NCI-H2227 treated with DMSO at 0.1 percent for 48 hours (cell line): ENCODE measurements at places on chromosomes 6 and 20.

- no peak for DNase-seq
These were observed 38.9 kb upstream of the SAYSD1 start for GRCh38 chr6:39153766-39154397.

DNA sequence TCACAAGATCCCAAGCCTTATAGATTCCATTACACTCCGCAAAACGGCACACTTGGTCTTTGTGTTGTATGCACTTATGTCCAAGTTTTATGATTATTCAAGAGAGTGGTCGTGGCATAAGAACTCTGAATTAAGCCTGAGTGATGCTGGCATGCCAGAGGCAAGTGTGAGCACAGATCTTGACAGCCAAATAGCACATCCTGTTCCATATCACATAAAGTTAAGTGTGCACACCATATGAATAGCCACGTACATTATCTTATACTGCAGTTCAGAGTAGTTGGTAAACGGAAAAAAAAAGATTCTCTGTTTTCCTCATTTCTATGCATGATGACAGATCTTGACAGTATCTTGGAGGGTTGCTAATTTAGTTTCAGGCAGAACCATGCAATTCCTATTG is 727.3 kb upstream of the FLRT3 start:
- DNase-seq, result no peak

GRCh38 chr6:36928547-36928918 is 26.0 kb upstream of the PI16 start:
- DNase-seq, result no peak

GRCh38 chr20:16437387-16437996 is 135.8 kb downstream of the KIF16B start:
- DNase-seq, result no peak

DNA sequence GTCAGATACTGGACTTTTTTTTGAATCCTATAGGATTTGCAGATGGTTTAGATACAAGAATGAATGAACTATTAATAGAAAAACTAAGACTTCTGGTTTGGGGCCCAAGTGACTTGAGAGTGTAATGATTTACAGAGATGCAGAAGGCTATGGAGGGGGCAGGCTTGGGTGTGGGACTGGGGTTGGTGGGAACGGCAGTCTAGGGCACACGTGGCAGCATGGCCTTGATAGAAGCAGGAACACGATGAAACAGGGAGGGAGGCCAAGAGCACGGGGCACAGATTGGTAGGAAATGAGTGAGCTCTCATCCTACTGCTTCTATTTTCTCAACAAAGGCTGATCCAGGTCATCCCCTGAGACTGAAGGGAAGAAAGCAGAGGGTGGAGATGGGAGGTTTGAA is 3.4 kb upstream of the UST start:
- no peak for DNase-seq

GRCh38 chr6:99602520-99603420 is 3.9 kb upstream of the PRDM13 start:
- DNase-seq, result no peak

- DNase-seq, result no peak
These were observed 318.1 kb downstream of the CLIC5 start for GRCh38 chr6:45697605-45698004.

- no peak for DNase-seq
These were observed 16.6 kb downstream of the SASH1 start for GRCh38 chr6:148359228-148359627.

DNA sequence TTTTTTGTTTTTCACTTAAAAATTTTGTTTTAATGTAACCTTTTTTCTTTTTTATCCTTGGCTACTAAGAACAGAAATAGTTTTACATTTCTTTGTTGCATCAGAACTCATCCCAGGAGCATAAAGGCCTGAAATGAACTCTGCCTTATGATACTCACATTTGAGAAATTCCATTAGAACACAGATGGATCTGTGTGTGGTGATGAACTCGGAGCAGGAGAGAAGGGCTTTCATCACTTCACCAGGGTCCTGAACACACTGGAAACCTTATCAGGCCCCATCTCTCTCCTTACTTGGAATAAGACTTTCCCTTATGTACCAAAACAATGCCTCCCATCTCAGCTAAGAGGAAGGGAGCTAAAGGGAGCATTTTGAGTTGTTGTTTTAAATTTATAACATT is 139.4 kb downstream of the PHF3 start:
- DNase-seq, result no peak

DNA sequence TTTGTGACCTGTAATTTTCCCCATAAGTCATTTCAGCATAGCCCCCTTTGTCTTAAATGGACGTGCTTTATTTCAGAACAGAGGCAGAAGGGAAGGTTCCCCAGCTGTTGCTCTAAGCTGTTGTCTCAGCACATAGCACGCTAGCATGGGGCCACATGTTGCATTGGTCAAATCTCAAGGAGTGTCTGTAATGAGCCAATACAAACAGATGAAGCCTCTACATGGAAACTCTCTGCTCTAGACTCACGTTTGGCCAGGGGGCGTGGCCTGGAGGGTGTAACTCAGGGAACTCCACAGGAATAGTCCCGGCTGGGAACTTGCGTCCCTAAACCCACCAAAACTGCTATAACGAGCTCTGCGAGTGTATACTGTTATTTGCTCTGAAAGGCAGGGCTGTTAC is 35.2 kb upstream of the SLC22A2 start:
- DNase-seq, result no peak

DNA sequence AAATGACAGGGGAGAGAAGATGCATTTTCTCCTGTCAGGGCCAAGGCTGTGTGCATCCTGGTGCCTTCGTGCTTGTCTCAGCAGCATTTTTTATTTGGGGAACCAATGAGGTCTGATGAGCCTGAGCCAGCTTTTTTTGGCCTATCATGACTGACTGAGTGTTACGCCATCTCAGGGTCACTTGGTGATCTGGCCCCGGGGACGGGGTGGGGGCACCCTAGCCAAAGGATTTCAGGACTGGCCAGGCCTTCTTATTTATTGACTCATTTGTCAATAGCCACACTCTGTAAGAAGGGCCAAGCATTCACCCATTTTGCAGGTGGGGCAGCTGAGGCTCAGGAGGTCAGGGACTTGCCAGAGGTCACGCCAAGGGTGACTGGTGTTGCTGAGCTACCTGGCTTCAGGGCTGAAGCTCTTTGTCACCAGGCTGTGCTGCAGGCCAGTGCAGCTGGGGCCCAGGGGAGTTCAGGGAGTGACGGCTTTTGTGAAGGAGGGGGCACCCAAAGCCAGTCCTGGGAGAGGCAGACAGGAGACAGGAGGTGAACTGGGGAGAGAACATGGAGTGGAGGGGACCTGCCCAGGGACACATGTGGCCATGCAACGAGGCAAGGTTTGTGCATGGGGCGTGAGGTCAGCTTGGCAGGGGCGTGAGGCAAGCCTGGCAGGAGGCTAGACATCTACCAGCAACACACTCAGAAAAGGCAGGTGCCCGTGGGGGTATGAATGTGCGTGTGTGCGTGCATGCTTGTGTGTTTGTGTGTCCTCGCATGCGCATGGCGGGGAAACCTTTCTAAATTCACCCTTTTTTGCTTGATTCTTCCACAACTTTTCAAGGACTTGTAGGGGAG is 31.1 kb downstream of the VSTM2L start:
- no peak for DNase-seq

- DNase-seq, result no peak
These were observed 36.0 kb upstream of the SMIM29 start for GRCh38 chr6:34284563-34285447.

DNA sequence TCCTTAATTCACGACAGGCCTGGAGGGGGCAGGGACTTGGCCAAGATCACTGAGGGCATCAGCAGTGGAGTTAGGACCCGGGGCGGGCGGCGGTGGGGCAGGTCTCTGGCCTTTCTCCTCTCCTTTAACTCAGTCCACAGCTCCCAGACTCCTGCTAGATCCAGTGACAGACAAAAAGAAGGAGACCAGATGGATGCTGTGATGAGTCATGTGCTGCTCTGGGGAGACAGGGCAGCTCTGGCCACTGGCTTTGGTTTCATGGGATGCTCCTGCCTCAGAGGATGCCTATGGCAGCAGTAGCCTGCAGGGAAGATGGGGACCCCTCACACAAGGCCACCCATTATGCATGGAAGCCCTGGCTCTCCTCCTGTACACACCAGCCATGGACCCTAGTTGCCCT is 20.5 kb downstream of the EPB41L1 start:
- no peak for DNase-seq

- no peak for DNase-seq
These were observed 29.3 kb downstream of the RANBP9 start for GRCh38 chr6:13682346-13682745.

GRCh38 chr6:155497273-155497672 is 41.6 kb upstream of the NOX3 start:
- DNase-seq, result no peak

DNA sequence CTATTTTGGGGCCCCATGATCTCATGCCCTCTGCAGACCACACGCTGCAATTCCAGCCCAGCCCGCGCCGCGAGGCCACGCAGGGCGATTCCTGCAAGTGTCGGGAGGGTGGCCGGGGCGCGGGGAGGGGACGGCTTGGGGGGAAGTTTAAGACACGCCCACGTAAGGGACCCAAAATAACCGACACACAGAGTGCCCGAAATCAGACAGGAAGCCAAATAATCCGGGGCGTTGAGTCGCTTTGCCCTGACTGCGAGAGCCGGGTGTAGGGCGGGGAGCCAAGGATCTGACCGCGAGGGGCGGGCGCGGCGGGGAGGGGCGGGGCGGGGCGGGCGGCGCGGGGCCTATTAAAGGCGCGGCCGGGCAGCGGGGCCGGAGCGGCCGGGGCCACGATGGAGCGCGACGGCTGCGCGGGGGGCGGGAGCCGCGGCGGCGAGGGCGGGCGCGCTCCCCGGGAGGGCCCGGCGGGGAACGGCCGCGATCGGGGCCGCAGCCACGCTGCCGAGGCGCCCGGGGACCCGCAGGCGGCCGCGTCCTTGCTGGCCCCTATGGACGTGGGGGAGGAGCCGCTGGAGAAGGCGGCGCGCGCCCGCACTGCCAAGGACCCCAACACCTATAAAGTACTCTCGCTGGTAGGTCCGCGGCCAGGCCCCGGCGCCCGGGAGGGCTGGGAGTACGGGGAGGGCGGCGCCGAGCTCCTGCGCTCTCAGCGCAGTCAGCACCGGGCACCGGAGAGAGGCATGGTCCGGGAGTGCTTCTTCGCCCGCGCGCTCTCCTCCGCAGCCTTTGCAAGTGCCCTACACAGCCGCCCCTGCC is at the start of gene ENPP1:
TSS of gene ENPP1 (plus strand) at position 377 of the 816 bp plus-strand sequence. CDS start at position 393, 16 bp downstream.
- DNase-seq, result no peak

DNA sequence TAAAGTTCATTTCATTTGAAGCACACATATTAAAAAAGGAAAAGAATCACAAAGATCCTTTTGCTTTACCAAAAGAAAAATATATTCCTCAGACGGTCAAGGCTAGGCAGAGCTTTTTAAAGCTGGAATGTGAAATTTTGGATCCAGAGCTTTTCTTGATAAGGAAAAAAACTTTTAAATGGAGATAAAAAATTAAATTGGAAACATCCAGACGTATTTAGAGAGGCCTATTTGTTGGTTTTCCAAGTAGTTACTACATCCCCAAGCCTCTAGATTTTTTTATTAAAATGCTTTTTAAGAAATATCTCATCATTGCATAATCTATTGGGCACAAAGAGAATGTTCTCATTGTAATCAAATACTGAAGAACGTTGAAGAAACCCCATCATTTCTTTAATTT is 385.7 kb upstream of the CITED2 start:
- DNase-seq, result no peak

GRCh38 chr20:62282103-62282502 is 20.7 kb upstream of the ADRM1 start:
- DNase-seq, result no peak

DNA sequence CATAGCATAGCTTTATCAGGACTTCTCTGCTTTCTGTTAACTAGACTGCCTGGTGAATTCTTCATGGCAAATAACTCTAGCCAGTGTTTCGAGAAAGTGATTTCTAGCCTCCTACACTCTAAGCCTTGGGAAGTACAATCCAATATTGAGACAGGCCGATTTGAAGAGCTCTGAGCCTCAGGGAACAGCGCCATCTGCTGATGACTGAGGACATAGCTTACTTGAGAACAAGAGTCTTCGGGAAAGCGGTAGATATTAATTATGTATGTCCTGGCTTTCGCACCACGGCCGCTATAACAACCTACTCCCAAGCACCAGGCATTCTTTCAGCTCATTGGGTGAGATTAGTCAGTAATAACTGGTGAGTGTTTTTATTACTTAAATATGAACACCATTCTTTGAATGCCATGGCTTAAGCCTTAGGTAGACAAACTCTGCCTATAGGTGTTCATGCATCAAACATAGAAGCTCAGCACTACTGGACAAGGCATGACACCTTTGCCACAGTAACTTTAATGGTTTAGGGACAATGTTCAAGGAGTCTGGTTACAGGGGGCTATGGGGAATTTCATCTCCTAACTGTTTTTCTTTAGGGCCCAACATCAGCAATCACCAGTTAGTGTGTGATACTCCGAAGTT is 518.6 kb downstream of the BMP2 start:
- no peak for DNase-seq

GRCh38 chr6:158356586-158357546 is 44.6 kb downstream of the TULP4 start:
- no peak for DNase-seq

- DNase-seq, result no peak
These were observed 211.0 kb downstream of the FOXC1 start for GRCh38 chr6:1820714-1821113.

DNA sequence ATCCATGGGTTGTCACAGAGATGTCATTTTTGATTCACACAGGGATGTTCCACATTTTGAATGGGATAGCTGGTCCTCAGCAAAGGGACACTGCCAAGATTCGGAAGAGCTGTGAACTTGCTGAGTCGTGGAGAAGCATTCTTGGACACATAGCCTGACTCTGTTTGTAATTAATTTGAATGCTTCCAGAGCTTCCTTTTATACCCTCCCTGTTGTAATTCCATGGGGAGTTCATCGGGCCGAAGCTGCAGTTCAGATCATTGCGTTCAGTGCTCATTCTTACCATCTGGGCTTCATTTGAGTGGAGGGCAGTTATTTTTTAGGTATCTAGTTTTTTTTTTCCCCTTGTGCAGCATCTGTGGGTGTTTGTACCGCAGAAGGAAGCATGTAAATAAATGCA is 126.5 kb downstream of the SLC24A3 start:
- no peak for DNase-seq

- DNase-seq, result no peak
These were observed 18.0 kb downstream of the TCFL5 start for GRCh38 chr20:62843656-62844055.

GRCh38 chr6:166470863-166471410 is 88.2 kb upstream of the MPC1 start:
- DNase-seq, result no peak

DNA sequence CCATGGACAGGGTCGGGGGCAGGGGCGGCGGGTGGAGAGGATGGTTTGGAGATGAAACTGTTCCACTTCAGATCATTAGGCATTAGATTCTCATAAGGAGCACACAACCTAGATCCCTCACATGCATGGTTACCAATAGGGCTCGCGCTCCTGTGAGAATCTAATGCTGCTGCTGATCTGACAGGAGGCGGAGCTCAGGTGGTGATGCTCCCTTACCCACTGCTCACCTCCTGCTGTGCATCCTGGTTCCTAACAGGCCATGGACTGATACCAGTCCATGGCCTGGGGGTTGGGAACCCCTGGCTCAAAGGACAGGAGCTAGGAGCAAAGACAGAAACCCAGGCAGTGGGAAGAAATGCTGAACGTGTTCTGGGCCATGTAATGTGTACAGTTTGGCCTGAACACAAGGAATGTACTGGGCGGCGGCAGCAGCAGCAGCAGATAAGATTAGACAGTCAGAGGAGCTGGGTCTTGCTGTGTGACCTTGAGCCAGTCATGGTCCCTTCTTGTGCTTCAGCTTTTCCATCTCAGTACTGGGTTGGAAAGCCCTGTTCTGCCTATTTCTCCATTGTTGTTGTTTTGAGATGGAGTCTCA is 4.7 kb upstream of the SPAG4 start:
- no peak for DNase-seq
